ENCODE measurements at places on chromosomes 3 and 15.

- no peak for DNase-seq
Measured at GRCh38 chr3:101333883-101334282, 13.5 kb upstream of the IMPG2 start.

GRCh38 chr3:146275476-146275875 lies 24.6 kb upstream of the PLSCR4 start:
- no peak for DNase-seq

DNA sequence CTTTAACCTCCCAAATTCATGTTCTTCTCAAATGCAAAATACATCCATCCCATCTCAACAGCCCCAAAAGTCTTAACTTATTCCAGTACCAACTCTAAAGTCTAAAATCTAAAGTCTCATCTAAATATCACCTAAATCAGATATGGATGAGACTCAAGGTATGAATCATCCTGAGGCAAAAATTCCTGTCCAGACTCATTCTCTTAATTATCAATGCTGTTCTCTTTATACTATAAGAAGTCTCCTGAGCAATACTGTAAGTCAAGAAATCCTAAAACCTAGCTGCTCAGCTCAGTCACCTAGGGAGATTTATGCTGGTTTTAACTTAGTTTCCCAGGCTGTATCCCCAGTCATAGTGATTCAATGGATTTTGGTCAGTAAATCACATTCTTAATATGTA lies 11.1 kb downstream of the RAD18 start:
- no peak for DNase-seq

- DNase-seq, result no peak
Measured at GRCh38 chr3:79041621-79042020, 726.2 kb downstream of the ROBO1 start.

DNA sequence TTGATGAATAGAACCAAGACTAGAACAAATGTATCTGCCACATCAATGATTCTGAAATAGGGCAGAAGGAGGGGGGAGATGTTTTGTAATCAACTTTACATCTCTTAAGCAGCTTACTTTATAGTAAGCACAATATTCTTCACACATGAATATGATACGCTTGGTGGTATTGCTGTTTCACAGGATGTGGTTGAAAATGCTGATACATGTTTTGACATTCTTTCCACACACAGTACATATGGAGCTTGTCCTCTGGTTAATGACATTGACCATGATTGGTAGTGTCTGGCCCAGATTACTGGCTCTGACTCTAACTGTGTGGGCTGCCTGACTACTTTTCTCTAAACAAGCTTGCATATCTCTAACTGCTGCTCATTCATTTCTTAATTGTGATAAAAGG lies 168.9 kb downstream of the KLHL25 start:
- no peak for DNase-seq

DNA sequence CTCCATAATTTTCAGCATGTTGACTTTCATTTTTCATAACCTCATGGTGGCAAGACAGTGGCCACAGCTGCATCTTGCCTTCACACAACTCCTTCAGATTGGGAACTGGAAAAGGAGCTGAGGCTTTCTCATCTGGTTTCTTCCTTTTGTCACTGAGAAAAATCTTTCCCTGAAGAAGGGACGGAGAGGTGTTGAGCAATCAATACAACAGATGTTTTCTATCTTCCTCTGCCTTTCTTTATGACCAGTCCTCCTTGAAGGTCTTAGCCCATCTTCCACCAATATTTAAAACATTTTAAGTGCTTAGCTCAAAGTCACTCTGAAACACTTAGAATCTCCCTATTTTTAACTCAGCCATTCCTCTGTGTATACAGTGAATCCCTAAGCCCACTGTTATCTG lies 11.9 kb downstream of the ZNF660 start:
- no peak for DNase-seq

- DNase-seq, result no peak
Measured at GRCh38 chr15:68317281-68318007, 39.9 kb downstream of the FEM1B start.

GRCh38 chr15:101127506-101128076 lies 124.3 kb downstream of the CHSY1 start:
- DNase-seq, result peak; percentile 28

DNA sequence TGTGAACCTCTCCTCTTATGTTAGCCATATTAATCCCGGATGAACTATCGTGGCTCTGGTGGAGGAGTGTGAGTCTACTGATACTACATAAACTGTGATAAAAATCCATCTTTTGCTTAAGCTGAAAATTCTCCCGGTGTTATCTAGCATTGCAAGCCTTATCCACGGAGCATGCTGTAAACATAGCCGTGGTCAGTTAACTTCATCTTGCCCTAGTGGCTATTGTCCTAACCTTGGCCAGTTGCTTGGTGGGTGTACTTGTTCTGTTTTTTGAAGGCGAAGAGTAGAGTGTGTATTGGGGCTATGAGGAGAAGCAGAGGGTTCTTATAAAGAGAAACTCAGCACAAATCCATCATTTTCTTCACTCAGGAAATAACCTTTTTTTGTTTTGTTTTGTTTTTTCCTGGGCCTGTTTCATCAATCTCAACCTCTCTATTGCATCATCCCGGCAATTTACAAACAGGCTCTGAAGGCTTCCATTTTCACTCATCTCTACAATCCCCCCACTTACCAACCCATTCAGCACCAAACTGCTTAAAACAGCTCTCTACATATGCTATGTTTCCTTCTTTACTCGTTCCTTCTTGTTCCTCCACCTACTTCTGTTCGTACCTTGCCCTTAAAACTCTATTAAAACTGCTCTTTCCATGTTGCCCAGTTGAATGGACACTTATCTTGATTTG lies 135.5 kb upstream of the PTX3 start:
- no peak for DNase-seq

GRCh38 chr3:31946484-31947081 lies 34.5 kb downstream of the OSBPL10 start:
- DNase-seq, result no peak

DNA sequence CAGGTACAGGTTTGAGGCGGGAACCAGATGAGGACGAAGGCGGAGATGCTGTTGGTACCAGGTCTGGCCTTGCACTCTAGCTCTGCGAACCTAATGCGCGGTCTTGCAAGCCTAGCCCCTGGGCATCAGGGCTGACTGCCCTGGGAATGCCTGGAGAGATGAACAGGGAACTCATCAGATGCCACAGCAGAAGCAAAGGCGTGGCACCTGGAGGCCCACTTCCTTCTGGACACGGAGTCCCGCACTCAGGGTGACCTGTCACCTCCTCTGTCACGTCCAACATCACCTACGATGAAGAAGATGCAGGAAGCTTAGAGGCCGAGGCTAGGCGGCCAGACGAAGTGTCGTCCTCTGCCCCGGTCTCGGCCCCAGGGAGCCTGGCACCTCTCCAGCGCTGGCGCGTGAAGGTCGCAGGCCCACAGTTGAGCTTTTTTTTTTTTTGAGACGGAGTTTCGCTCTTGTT lies 9.4 kb downstream of the RPLP1 start:
- no peak for DNase-seq

DNA sequence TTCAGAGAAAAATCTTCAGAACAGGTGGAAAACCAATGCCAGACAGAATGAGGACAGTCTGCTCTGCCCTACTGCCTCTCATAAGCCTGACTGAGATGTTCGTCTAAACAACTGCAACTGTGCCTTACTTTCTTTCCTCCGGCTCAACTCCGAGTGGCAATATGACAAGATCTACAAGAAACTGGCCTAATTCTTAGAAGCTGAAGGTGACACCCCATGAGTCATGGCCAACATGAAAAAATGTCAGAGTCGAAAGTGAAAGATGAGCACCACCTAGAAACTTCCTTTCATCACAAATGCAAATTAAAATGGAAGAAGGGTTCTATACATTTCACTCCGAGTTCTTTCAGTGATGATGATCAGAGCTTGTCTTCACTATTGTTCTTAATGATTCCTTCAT lies 12.9 kb downstream of the PCYT1A start:
- DNase-seq, result no peak

DNA sequence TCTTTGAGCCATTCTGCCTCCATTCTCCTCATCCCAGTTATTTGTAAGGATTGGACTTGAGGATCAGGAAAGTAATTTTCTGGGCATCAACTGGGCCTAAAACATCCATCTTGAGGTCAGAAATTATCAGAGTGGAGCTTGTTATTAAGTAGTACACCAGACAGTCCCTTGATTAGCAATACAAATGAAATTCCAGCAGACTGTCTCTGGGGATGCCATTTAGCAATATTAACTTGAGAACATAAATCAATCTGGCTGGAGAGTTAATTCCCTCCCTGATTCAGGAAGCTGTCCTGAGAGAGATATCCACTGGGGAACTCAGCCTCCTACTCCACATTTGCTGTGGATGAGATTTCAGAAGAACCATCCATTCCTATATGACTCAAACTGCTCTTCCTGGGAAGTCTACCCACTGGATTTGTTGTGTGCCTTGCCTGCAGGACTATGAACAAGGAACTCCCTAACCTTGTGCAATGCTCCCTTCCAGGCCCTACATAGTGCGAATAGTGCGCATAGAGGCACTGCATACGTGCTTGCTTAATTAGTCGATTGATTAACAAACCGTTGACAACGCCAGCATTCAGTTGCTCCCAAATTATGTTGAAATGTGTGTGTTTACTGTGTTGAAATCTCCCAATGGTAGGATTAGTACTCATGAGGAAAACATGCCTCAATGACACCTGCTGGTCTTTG lies 36.1 kb upstream of the MTMR14 start:
- DNase-seq, result no peak

- no peak for DNase-seq
Measured at GRCh38 chr3:46272028-46272451, 29.8 kb downstream of the CCR3 start.

- DNase-seq, result no peak
Measured at GRCh38 chr3:156610154-156610553, 55.2 kb upstream of the SSR3 start.

- no peak for DNase-seq
Measured at GRCh38 chr3:66479532-66479947, 21.3 kb downstream of the LRIG1 start.

DNA sequence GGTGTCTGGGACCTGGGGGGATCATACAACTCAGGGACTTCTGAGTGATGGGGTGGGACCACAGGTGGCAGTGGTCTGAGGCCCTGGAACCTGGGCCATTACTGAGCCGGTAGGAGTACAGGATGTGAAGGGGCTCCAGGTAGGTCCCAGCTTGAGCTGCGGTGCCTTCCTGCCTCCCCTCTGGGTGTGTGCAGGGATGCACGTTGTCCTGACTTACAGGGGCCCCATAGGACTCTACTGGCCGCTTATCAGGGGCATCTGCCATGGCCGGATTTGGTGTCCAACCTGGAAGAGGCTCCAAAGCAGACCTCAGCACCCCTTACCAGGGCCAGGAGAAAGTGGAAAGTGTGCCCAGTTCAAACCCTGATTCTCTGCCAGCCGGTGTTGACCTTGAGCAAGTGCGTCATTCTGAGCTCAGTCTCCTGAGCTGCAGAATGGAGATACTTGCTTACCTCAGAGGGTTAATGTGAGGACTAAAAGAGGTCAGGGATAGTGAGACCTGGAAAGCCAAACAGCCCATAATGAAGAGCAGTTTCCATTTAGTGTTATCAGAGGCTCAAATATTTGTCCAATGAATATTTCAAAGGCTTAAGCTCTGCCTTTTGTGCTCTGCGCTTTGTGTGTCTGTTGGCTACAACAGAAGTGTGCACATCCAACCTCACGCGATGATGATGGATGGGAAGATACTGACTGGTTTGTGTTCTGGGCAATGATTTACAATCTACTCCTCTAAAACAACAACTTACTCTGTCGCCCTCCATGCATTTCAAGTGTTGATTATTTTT lies 35.4 kb upstream of the ESYT3 start:
- peak; percentile 6 for DNase-seq

GRCh38 chr3:4889896-4890295 lies 89.3 kb upstream of the BHLHE40 start:
- DNase-seq, result no peak

DNA sequence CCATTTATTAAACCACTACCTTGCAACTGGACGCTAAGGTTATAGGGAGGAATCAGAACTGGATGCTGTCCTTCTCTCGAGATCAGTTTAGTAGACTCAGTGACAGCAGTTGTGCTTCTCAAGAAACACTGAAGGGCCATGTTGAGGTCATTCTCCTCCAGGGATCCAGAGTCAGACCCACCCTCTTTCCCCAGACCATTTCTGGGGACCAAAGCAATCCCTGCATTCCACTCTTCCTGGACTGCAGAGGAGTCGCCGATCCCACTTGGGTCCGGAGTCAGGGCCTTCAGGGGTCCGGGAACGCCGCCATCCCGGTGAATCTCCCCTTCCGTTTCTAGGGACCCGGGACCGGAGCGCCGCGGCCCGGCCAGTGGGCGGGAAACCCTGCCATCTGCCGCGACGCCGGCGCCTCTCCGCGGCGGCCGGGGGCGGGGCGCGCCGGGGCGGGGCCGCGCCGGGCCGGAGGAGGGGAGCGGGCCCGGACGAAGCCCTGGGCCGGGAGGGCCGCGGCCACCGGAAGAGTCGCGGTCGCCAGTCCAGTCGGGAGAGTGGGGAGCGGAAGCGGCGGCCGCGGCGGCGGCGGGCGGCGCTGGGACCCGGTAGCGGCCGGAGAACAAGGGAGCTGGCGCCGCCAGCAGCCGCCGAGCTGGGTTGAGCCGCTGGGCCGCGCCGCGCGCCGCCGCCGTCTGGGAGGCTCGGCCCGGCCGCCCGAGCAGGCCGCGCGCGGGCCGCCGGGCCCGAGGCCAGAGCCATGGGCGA lies at the start of gene DVL3:
Gene DVL3, plus strand, starts transcription at position 493 of the 759 bp plus-strand sequence. Its CDS starts 259 bp downstream, at position 752.
- DNase-seq, result peak; percentile 33

GRCh38 chr3:117305681-117306080 lies 596.1 kb downstream of the TUSC7 start:
- no peak for DNase-seq

DNA sequence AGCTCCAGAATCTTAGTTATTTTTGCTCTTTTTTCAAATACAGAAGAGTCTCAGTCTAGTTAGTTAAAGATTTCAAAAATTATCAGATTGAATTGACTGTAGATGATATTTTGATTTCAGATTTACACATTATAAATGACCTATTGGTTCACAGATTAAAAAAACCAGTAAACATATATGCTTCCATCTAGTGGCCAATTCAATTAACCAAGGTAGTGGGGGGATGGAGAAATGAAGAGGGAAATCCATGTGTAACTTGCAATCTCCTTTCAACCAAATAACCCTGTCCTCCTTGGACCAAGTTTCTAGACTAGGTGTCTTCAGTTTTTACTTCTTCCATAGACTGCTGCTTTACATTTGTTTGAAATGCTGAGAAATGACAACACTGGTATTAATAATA lies 789.8 kb downstream of the ROBO1 start:
- no peak for DNase-seq

Measured in NCI-H1930 (cell line).